ENCODE measurements at places on chromosomes 4 and X. TPM values are rescaled to one million over a fixed set of nuclear protein-coding genes. Genes with fewer than 3 reads are reported as not detected.

SSX2 gene
- not detected for total RNA-seq

SPACA5 gene
- not detected for total RNA-seq

MAGEA4 gene
- not detected for total RNA-seq

RNF4 gene
- total RNA-seq, result 94.0 TPM

MAGEC2 gene
- not detected for total RNA-seq

GRCh38 chr4:98626350-98626749 is 32.1 kb downstream of the TSPAN5 start:
- no peak for DNase-seq

DNA sequence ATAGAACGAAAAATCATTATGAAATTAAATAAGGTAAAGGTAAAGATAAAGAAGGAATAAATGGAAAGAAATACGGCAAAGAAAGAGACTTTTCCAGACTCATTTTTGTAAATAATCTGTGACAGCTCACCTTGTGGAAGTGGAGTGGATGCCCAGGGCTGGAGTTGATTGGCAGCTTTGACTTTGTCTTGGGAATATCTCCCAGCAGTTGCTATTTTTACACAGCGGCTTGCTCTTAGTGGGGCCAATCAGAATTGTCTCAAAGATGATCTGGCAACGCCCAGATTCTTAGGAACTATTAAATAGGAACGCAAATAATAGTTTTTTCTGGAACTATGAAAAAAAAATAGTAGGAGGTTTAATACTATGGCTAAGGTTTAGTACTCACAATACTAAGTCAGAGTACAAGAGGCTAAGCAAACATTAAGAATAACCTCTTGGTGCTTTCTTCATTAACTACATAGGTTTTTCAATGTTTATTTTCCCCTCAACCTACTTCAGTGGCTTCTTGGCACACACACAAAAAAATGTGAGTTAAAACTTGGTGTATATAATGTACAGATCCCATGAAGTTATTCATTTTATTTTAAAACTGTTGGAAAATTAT is 132.7 kb downstream of the TRAM1L1 start:
- DNase-seq, result no peak

DNA sequence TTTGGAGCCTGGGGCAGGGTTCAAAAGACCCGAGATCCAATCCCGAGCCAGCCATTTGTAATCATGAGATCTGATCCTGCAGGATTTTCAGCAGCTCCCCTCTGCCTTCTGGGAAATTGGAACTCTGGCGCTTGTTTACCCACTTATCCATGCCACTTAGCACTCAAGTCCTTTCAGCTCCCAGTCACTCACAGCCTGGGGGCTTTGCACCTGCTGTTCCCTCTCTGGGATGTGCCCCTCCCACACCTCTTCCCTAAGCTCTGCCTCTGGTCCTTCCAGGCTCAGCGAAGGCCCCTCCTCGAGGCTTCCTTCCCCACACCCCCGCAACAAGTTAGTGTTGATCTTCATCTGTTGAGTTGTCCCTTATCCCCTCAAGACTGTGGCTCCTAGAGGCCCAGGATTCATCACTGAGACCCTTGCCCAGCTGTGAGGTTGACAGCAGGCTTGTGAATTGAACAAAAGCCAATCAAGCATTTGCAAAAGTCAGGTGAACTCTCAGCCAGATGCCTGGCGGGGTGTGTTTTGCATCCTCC is 99.1 kb upstream of the AFAP1 start:
- DNase-seq, result no peak

DNA sequence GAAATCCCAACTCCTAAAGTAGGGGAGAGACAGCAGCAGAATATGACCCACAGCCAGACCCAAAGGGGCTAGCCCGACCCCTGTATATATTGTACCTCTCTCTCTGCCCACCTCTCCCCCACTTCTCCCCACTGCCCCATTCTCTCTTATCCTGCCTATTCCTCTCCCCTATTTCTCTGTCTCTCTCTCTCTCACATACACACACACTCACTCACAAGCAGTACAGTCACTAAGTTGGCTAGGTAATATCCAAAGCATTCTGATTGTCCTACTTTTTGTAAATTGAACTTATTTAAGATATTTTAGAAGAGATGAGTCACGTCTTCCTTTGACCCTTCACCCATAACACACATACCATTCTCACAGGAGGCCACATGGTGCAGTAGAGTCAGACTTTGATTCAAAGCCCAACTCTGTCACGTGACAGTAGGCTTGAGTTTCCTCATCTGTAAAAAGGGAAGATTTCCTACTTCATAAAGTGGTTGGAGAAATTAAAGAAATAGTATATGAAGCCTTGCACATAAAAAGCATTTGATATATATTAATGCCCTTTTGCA is 29.5 kb downstream of the SRPX2 start:
- DNase-seq, result no peak

All from CD4-positive, alpha-beta memory T cell (primary cell).